Stimulated activated CD4-positive, alpha-beta T cell treated with anti-CD3 and anti-CD28 coated beads, TNF-alpha, amount 100 ng/mL, for 1 hour (primary cell): ENCODE measurements at places on chromosomes 1 and 21.

DNA sequence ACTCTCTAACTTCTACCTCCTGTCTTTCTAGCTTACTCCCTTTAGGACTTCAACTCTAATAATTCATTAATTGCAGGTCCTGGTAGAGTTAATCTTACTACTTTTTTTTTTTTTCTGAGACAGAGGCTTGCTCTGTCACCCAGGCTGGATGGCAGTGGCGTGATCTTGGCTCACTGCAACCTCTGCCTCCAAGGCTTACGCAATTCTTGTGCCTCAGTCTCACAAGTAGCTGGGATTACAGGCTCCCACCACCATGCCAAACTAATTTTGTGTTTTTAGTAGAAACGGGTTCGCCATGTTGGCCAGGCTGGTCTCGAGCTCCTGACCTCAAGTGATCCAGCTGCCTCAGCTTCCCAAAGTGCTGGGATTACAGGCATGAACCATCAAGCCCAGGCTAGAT is 15.7 kb downstream of the BTBD8 start:
- DNase-seq: no peak

DNA sequence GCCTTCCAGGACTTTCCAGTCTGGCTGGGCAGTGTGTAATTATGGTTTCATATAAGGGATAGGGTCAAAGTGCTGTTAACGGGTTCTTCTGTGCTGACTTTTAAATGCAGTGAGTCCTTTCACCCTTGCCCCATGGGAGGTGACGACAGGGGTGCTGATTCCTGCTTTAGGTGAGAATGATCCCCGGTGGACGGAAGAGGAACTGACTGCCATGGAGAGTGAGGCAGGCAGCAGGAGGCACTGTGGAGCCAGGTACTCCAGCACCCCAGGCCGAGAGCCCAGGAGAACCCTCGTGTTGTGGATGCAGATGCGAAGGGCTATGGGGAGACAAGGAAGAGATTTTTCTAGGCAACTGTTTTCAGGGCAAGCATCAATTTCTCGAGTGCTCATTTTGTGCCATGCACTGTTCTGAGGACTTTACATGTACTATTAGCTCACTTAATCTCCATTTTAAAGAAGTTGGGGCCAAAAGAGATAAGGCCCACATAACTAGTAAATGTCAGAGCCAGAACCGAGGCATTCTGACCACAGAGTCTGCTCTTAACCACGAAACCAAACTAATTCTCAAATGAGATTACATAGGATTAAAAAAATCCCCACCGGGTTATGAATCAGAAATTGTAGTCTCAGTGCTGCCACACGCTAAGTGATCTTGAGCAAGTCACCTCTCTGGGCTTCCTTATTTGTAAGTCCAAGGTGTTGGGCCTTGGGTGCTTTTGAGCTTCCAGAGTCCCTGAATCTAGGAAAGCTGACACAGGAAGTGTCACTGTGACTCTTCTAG is 28.2 kb downstream of the STPG1 start:
- no peak for DNase-seq

GRCh38 chr1:162397039-162397448 is 14.9 kb downstream of the SH2D1B start:
- no peak for DNase-seq

DNA sequence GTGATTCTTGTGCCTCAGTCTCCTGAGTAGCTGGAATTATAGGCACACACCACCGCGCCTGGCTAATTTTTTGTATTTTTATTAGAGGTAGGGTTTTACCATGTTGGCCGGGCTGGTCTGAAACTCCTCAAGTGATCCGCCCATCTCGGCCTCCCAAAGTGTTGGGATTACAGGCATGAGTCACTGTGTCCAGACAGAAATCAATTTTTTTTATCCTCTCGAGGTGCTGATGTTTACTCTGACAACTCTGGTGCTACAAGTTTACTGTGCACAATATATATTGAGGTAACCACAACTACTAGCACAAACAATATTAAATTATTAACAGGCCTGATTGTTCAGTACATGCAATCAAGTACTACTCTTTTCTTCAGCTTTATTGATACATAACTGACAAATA is 39.7 kb downstream of the F13B start:
- DNase-seq: no peak

- DNase-seq: no peak
Observed at GRCh38 chr1:17531682-17532487, 7.6 kb upstream of the ARHGEF10L start.
